ENCODE measurements at places on chromosomes 2 and 18. TPM values are rescaled to one million over a fixed set of nuclear protein-coding genes. Genes with fewer than 3 reads are reported as not detected.

DNA sequence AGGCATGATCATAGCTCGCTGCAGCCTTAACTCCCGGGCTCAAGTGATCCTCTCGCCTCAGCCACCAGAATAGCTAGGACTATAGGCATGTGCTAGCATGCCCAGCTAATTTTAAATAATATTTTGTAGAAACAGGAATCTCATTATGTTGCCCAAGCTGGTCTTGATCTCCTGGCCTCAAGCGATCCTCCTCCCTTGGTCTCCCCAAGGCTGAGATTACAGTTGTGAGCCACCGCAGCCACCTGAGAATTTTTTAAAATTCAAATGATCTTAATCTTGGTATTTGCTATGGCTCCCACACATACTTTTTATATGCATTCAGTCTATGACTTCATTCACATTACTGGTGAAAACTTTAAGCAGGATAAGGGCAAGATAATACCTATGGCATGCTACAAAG is 13.1 kb downstream of the KRCC1 start:
- DNase-seq = no peak

DNA sequence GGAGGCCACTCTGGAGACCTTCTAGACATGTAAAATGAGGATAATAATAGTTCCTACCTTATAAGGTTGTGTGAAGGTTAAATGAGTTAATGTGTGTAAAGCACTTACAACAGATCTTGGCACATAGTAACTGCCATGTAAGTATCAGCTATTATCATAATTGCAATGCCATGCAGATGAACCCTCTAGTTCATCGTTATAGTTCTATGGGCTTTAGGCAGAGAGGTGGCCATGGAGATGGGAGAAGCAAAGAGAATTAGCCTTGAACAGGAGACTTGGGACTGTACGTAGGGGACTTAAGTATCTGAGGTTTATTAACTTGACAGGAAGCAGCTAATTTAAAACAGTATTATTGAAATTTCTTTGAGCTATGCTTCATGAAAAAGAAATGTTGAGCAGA is 151.8 kb downstream of the PIK3C3 start:
- DNase-seq = no peak

DNA sequence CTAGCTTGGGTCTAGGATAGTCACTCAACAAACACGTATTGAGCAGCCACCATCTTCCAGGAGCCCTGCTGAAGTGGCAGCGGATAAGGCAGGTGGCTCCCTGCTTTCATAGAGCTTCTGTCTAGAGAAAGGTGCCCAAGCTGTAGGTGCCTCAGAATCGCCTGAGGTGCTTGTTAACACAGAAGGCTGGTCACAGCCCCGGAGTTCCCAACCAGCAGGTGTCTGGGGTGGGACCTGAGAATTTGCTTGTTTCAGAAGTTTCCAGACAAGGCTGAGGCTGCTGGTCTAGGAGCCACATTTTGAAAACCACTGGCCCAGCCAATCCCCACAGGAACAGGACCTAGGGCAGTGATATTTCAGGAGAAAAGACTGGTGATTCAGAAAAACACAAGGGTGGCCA is 45.3 kb upstream of the SMAD7 start:
- DNase-seq = no peak

GRCh38 chr2:159204381-159205144 is 81.9 kb downstream of the WDSUB1 start:
- no peak for DNase-seq

DNA sequence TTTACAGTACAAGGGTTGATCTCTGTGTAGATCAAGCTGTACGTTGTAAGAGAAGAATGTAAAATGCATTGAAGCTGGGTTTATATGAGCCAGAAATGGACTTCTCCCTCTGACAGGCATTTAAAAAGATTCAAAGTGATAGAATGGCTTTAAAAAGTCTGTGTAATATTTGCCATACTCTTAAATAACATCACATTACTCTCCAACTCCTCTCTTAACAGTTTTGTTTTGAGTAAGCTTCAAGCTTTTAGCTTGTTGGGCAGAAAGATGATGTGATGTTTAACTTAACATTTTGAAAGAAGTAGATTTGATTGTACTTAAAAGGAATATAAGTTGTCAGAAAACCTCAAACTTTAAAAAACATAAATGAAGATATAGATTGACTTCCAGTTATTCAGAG is 72.2 kb downstream of the COX7A2L start:
- DNase-seq = no peak

DNA sequence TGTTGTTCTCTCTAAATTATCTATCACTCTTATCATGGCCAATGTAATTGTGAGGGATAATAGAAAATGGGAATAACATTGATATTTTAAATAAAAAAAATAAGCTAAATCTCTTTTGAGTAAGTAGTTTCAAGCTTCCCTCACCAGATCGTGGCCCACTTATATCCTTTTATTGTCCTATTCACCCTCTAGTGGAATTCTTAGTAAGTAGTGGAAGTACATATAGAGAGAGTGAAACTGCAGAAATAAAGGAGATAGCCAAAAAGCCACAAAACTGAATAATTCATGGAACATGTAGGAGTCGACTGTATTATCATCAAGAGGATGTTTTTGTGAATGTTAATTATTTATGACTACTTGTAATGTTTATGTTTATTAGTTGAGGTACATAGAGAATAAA is 66.1 kb upstream of the DTNA start:
- DNase-seq = peak; percentile 22

GRB14 gene
- total RNA-seq = 0.26 TPM

SERPINB4 gene
- total RNA-seq = not detected

All from fibroblast of lung (primary cell).